Left forelimb (tissue), 1 donor: ENCODE measurements at places on chromosomes 7 and 10.

DNA sequence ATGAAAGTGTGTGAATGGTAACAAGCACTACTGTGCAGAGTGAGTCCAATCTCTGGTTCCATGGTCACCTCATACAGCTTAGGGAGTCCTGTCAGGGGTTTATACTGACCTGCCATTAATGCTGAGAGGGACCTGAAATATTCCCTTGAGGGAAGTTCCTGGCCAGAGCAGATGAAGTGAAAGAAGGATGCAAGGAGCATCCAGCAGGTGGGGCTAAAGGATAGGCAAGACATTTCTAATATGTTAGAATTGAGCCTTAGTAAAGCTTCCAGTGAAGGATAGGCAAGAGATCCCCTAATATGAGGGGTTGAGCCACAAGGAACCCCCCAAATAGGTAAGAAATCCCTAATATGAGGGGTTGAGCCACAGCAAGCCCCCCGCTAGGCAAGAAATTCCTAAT lies 25.5 kb upstream of the FAM221A start:
- DNase-seq, result no peak

DNA sequence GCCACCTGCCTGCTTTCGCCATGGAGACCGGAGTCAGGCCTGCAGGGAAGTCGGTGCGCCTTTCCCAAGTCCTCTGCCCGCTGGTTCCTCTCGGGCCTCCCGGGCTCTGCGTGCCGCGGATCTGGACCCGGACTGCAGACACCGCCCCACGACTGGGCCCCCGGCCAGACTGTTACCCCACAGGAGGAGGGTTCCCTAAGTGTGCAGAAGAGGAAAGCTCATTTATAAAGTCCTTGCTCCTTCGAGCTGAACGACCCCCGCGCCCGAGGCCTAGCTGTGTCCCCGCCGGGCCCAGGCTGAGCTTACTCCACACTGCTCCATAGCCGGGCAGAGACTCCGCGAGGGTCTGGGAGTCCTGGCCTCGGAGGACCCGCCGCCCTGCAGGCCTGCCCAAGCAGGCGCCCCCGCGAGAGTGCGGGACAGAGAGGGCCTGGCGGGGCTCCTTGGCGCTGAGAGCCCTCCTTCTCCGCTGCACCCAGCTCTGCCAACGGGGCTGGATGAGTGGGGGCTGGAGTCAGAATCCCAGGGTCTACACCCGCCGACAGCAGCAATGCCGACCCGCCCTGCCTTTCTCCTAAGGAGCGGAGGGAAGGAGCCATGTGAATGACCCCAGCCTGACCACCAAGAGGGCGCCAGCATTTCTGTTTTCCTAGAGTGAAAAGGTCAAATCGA lies 8.3 kb downstream of the EN2 start:
- no peak for DNase-seq

GRCh38 chr10:103627111-103627892 lies 133.8 kb downstream of the NEURL1 start:
- no peak for DNase-seq

- DNase-seq, result no peak
These were observed 18.5 kb upstream of the SAR1A start for GRCh38 chr10:70188768-70189167.

DNA sequence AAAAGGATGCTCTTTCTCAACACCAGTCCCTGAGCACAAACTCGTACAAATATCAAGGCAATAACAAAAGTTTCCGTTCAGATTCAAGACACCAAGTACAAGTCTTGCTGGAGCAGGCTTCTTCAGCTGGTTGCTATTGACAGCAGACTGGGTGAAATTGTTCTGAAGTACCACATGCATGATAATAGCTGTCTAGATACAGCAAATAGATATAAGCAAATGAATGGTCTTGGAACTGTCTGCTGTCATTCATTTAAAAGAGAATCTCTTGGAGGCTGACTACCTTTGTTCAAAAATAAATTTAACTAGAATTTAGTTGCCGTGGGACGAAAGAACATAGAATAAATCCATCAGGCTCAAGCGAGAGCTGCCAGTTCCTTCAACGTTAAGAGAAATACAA lies 35.5 kb downstream of the SORCS1 start:
- no peak for DNase-seq

DNA sequence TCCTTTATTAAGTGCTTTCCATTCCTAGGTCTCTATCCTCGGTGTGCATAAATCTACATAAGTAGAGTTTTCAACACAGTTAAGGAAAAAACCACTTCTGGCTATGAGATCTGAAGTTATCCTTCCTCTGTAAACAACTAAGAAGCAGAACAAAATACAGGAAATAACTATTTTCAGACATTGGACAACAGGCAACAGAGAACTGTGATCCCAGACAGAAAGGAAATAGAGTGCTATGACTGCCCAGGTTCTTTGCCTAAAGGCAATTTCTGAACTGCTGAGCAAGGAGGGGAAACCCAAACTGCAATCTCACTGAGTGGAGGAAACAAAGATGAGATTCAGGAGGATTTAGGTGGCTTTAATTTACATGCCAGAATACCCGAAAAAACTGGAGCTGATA lies 285.4 kb downstream of the SNX13 start:
- DNase-seq, result no peak

DNA sequence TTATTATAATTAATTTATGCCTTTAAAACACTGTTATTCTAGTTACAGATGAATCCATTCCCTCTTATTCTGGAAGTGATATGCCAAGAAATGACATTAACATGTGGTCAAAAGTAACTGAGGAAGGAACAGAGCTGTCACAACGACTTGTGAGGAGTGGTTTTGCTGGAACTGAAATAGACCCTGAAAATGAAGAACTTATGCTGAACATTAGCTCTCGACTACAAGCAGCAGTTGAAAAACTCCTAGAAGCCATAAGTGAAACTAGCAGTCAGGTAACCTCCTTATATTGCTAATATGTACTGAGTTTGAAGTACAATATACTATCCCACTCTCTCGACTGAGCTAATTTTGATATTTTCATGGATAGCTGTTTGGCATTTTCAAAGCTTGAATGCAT lies 81.6 kb downstream of the CYP51A1 start:
- no peak for DNase-seq

GRCh38 chr10:78774614-78774998 lies 294.2 kb upstream of the ZMIZ1 start:
- DNase-seq, result no peak

- no peak for DNase-seq
These were observed 22.7 kb downstream of the ARHGAP21 start for GRCh38 chr10:24700948-24701347.

GRCh38 chr10:29377333-29377961 lies 88.6 kb downstream of the LYZL1 start:
- no peak for DNase-seq

GRCh38 chr10:119803264-119803663 lies 69.4 kb downstream of the MCMBP start:
- DNase-seq, result no peak

DNA sequence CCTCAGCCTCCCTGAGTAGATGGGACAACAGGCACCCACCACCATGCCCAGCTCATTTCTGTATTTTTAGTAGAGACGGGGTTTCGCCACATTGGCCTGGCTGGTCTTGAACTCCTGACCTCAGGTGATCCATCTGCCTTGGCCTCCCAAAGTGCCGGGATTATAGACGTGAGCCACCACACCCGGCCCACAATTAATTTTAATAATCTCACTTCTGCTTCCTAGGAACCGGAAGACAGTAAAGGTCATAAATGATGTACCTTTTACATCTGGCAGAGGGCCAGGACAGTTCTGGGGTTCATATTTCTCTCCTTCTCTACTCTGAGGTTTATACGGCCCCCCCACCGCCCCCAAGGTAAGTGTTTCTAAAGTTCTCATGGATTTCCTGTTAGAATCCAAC lies 31.2 kb upstream of the AOAH start:
- no peak for DNase-seq

DNA sequence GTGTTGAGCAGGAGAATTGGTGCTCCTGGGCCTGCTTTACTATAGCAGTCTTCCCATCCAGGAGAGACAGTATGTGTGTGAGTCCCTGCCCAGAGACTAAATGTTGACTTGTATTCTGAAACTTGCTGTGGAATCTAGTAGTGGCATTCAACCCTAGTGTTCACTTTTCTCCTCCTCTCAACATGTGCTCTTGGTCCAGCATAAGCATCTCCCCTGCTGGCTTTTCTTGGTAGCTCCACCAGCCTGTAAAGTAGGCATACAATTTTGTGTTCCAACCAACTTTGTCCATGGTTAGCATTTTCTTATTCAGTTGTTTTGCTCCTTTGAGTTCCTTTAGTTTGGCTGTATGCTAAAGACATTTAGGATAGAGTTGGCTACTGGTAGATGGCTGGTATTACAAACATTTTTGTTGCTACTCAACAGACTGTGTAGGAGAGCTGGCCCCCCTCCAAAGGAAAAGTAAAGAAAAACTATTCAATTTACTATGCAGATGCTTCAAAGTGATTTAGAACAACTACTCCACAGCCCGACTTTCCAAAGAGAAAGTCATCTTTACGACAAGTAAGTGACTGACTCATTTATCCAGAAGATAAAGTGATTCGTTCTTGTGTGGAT lies 46.0 kb downstream of the ASB4 start:
- DNase-seq, result no peak

GRCh38 chr10:49300140-49300974 lies 1.4 kb downstream of the C10orf71 start:
- no peak for DNase-seq

GRCh38 chr10:78879621-78880020 lies 189.1 kb upstream of the ZMIZ1 start:
- no peak for DNase-seq

DNA sequence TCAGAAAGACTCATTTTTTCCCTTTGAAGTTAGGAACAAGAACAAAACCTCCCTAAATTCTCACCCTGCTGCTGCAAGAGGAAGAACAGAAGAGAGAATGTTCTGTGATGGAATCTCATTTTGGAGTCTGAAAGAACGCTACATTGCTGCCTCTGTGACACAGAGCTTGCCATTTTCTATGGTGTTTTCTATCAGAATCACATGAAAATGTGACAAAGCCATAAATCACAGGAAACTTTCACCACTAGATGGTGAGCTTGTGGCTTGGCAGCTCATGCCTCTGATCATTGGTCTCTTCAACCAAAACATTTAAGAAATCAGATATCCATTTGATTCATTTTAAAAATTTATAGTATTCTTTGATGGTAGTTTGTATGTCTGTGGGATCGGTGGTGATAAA lies 82.9 kb downstream of the CADPS2 start:
- no peak for DNase-seq

DNA sequence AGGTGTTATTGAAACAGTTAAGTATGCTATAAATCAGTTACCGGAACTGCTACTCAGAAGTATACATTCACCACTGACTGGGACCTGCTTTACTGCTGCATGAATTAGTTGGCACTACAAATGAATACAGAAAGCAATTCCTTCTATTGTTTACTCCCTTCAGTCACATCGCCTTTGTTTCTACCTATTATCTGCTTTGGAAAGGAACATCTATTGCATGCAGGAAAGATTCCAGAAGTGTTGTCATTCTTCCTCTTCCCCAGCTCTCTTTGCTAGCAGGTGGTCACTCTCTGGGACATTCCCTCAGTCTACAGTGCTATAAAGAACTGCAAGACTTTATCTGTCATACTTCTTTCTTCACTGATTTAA lies 131.3 kb downstream of the ANK3 start:
- DNase-seq, result no peak

- DNase-seq, result no peak
These were observed 38.1 kb downstream of the FBXW4 start for GRCh38 chr10:101656890-101657289.

DNA sequence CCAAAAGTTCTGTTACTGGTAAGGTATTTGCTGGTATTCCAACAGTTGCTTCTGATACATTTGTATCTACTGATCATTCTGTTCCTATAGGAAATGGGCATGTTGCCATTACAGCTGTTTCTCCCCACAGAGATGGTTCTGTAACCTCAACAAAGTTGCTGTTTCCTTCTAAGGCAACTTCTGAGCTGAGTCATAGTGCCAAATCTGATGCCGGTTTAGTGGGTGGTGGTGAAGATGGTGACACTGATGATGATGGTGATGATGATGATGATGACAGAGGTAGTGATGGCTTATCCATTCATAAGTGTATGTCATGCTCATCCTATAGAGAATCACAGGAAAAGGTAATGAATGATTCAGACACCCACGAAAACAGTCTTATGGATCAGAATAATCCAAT lies 131.0 kb downstream of the AASS start:
- no peak for DNase-seq

GRCh38 chr7:5443678-5444077 lies 20.0 kb upstream of the TNRC18 start:
- no peak for DNase-seq

- no peak for DNase-seq
These were observed 6.4 kb downstream of the MMP21 start for GRCh38 chr10:125769175-125769574.

GRCh38 chr10:33073641-33074415 lies 115.8 kb upstream of the ITGB1 start:
- DNase-seq, result no peak

- DNase-seq, result no peak
These were observed 177.4 kb downstream of the ELFN1 start for GRCh38 chr7:1847260-1848001.

GRCh38 chr7:144853542-144853941 lies 17.7 kb upstream of the TPK1 start:
- DNase-seq, result no peak

DNA sequence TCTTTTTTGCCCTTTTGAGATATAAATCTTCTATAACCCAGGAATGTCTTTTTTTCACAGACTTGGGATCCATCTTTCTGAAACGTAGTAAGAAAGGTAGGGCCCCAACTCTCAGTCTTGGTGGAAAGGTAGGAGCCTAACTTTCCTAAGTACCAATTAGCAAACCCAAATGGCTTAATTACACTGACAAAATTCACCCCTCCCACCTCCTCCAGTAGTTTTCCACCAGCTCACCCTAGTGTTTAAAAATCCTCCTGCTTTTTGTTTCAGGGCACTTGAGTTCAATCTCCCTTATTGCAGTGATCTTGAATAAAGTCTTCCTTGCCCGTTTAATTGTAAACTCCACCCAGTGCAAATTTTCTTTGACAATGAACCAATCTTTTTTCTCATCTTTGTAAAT lies 600.0 kb downstream of the PHTF2 start:
- DNase-seq, result no peak

- no peak for DNase-seq
These were observed 25.9 kb upstream of the NPFFR1 start for GRCh38 chr10:70309661-70310060.

DNA sequence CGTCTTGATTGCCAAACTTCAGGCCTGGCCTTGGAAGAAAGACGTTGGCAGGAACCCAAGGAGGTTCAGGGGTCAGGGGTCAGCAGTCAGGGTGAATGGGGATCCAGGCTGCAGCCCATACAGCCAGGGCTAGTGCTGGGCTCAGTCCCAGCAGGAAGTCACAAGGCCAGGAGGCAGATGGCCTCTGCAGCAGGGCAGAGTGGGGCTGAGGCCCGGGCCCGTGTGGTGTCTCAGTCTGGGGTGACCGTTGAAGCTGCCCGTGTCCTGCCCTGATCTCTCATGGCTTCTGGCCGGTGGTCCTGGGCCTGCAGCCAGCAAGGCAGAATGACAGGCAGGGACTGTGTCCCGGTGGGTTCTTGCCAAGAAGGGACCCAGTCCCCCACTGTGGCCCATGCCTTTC lies 26.6 kb upstream of the PURB start:
- DNase-seq, result no peak

DNA sequence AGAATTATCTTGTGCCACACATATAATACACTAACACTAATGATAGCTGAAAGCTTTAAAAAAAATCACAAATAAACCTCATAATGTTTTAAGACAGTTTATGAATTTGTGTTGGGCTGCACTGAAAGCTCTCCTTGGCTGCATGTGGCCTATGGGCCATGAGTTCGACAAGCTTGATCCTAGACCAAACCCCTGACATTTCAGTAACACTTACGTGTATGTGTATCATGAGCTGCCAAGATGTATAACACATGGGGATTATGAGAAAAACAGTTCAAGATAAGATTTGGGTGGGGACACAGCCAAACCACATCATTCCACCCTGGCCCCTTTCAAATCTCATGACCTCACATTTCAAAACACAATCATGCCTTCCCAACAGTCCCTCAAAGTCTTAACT lies 823.8 kb downstream of the PCDH15 start:
- no peak for DNase-seq
